ENCODE measurements at places on chromosomes 3 and 15.

- DNase-seq: no peak
Observed at GRCh38 chr3:95154766-95155165, 1091.9 kb downstream of the NSUN3 start.

DNA sequence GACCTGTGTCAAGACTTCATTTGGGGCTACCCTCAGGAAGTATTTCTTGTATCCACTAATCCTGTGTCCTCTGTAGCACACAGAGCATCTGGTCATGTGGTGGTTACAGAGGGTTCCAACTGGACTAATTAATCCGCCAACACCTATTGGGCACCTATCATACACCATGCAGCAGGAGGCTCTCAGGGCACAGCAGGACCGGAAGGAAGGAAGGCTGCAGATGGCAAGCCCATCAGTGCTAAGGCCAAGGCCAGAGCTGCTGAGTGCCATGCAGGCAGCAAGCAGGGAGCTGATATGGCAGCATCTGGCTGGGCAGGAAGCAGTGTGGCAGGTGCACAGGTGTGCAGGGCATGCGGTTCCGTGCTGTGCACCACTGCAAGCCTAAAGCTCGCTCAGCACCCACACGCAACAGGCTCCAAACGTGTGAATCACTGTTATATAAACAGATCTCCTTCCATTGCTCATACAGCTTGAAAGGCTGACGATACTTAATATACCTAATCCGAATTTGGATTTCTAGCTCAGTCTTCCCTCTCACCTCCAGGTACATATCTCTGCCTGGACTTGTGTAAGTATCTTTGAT is 64.4 kb upstream of the SNRPA1 start:
- DNase-seq: no peak

- no peak for DNase-seq
Observed at GRCh38 chr15:56207092-56207491, 36.6 kb downstream of the RFX7 start.

DNA sequence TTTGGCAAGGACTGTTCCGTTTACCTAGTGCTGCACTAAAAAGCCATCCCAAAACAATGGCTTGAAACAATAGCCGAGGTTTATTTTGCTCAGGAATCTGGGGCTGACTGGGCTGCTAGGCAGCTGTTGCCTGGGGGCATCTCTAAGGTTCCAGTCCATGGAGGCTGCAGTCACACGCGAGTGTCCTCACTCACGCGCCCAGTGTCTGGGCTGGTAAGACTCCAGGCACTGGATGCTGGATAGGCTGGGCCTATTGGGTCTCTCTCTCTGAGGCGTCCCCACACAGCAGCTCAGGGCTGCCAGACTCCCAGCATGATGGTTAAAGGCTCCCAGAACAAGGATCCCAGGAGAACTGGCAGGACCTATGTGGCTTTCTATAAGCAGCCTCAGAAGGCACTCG is 34.2 kb downstream of the ALS2CL start:
- no peak for DNase-seq

GRCh38 chr3:189806171-189806951 is 175.2 kb downstream of the TP63 start:
- no peak for DNase-seq

DNA sequence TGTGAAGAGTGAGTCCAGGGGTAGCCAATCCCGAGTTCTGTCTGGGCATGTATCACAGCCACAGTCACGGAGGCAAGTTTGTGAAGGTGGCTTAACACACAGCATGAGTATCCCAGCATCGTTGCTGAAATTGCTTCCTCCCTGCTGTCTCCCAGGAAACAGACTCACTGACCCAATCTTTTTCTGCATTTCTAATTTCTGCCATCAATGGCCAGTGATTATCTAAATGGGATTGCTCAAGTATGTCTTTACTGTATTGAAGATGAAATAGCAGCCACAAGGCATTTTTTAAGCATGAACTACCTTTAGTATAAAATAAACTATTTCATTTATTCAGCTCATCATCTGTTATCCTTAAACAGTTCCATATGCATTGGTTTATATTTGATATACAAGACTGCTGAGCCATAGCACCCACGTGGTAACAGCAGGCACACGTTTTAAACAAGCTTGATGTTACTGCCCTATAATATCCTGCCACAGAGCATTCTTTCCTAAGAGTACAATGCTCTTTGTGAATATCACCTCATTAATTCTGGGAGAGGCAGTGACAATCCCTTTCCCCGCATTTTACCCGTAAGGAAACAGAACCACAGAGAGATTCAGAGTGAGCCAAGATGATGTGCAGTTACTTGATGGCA is 276.6 kb upstream of the THBS1 start:
- DNase-seq: no peak

- DNase-seq: no peak
Observed at GRCh38 chr3:85576697-85577200, 618.0 kb downstream of the CADM2 start.

DNA sequence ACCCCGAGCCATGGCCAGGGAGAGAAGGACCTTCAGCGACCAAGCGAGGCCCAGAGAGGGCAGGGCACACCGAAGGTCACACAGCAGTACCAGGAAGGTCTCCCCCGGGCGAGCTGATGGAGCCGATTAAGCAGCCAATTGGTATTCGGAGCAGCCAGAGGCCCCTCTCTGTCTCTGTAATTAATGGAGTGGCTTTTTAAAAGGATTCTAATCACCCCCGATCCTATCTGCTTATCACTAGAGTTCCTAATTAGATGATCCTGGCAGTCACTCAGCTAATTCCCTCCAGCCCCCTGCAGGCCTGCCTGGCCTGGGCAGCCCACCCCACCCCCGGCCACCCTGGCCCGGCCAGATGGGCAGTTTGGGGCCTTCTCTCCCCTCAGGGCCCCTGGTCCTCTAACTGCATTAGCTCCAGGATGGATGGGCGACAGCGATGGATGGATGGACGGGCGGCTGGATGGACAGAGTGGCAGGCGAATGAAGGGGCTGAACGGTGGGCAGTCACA is 1.6 kb upstream of the DNAJB8 start:
- no peak for DNase-seq

GRCh38 chr3:58217209-58217811 is 6.5 kb upstream of the DNASE1L3 start:
- DNase-seq: peak; percentile 51

- no peak for DNase-seq
Observed at GRCh38 chr3:190728574-190729246, 133.8 kb downstream of the GMNC start.

DNA sequence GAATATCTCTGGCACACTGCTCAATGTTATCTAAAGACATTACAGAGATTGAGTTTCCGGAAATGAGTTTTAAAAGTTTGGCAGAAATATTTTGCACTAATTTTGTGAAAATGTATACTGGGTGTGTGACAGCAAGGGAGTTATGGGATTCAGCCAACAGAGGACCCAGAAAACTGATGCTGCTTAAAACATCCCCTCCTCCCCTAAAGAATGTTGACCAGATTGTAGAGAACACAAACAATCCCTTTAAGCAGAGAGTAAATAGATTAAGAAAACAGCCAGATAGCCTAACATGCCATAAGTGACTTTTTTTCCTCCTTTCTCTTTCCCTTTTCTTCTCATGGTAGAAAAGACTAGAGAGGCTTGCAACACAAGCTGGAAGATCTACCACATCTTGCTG is 928.0 kb upstream of the ALCAM start:
- DNase-seq: no peak

DNA sequence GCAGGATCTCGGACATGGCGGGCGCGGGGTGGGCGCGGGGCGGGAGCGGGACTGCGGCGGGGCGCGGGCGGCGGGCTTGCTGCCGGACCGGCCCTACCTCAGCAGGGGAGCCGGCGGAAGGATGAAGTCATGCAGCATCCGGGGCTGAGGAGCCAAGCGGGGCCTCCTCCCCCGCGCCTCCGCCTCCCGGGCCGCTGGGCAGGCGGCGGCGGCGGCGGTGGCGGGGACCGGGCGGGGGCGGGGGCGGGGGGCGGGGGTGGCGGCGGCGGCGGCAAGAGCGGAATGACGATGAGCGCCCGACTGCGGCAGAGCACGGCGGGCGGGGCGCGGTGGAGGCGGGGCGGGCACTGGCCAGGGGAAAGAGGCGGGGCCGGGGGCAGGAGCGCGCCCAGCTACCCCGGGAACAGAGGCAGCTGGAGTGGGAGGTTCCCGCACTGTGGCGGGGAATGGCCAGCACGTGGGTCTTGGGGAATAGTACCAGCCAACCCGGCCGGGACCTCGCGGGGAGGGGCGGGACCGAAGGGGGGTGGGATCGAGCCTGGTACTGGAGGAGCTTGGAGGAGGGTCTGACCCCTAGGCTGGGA is at the start of gene CAMK2N2:
CAMK2N2 (minus strand) TSS at position 284 of the 584 bp plus-strand sequence; CDS start at position 16, 268 bp downstream.
- DNase-seq: peak; percentile 34

DNA sequence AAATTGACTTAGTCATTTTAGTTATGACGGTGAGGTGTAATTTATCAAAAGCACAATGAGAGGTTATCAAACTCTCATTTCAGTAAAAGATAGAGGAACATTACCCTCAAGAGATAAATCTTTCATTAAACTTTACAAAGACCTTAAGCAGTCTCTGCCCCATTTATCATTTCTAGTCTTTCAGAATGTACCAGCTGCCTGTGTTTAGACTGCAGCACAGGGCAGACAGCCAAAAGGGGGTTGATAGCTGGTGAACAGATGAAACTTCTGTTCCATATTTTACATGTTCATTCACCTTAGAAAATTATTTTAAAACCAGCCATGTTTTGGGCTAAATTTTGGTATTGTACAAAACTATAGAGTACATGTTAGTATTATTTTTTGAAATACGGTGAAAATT is 514.6 kb upstream of the CNTN3 start:
- DNase-seq: no peak

DNA sequence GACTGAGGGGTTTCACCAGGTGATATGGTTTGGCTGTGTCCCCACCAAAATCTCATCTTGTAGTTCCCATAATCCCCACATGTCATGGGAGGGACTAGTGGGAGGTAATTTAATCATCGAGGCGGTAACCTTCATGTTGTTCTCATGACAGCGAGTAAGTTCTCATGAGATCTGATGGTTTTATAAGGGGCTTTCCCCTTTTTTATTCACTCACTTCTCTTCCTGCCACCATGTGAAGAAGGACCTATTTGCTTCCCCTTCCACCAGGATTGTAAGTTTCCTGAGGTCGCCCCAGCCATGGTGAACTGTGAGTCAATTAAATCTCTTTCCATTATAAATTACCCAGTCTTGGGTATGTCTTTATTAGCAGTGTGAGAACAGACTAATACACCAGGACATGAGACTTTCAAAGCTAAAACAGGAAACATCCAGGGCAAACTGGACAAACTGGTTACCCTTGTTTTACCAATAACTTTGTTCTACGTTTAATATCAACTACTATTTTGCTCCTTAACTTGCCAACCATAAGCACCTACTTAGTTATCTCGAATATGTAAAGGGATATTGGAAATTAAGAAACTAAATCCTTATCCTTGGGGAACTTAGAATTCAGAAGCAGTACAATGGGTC is 98.2 kb downstream of the MYH15 start:
- no peak for DNase-seq

DNA sequence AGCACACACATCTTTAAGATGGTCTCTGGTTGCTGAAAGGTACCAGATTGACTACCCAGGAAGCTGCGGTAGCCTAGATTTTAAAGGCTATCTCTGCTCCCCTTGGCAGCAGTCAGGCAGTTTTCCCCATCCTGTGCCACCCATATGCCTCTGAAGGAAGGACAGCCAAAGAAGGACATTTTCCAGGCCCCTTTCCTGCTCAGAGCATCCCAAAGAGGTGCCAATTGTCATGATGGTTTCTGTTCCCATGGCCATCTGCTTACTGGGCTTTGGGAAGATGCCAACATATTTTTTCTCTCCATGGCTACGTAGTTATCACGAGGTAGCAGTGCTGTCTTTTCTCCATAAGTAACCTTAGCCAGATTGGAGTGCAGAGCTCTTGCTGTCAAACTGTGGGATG is 39.7 kb downstream of the UNC13C start:
- peak; percentile 1 for DNase-seq

- DNase-seq: no peak
Observed at GRCh38 chr15:101440846-101441590, 48.5 kb downstream of the PCSK6 start.

- DNase-seq: no peak
Observed at GRCh38 chr15:101327147-101327740, 32.2 kb upstream of the SNRPA1 start.

GRCh38 chr3:150765949-150766720 is 3.2 kb upstream of the SIAH2 start:
- no peak for DNase-seq

GRCh38 chr15:26661748-26662147 is 111.1 kb downstream of the GABRB3 start:
- no peak for DNase-seq

GRCh38 chr15:60960517-60960916 is 268.6 kb downstream of the RORA start:
- no peak for DNase-seq

GRCh38 chr3:32817558-32818228 is at the start of gene TRIM71:
Gene TRIM71 (plus strand): TSS chr3:32817997. CDS start chr3:32818081, 84 bp downstream.
- DNase-seq: no peak

DNA sequence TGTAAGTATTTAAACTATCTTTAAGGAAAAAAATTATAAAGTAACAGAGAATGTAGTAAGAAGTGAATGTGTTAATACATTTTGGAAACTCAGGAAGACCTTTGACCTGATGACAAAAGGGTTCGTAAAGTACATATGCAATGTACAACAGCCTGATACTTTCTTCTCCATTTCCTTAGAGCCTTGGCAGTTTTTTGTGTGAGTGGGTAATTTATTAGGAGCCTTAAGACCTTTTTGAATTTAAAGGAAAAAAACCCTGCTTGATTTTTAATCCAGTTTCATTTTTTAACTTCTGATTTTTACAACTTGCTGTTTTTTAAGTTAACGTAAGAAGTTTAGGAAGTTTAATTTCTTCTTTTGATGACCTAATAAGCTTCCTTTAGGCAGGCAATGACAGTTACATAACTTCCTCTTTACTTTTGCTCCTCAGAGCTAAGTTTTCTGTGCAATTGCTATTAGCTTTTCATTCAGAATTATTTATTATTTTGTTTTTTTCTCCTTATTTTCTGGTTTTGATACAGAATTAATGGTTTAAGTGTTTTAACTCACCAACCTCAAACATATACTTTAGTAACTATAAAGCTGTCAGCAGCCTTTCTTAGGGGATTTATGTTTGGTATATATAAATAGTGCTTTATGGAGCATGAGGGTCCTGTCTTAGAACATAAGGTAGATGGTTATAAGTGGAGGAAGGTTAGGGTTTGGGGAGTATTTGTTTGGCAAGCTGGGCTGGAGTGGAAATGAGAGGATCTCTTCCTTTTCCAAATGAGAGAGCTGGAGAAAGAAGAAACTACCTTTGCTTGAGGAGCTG is 35.2 kb downstream of the ARMC8 start:
- DNase-seq: no peak

DNA sequence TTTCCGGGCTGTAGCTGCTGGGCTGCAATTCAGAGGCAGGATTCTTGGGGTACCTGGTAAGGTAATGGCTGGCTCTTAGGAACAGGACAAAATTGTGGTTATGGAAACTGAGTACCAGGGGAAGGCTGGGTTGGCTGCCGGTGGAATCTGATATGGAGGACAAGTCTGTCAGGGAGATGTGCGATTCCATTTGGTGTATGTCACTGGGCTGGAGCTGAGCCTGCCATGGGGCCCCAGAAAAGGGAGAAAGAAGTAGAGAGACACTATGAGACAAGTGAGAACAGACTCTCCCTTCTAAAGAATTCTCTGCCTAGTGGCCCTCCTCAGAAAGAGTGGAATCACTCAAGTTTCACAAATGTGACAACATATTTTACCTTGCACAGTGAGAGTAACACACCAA is 368.2 kb upstream of the ROPN1 start:
- DNase-seq: no peak
